NCI-H2227 treated with DMSO at 0.1 percent for 48 hours (cell line): ENCODE measurements at places on chromosomes 12 and 14.

DNA sequence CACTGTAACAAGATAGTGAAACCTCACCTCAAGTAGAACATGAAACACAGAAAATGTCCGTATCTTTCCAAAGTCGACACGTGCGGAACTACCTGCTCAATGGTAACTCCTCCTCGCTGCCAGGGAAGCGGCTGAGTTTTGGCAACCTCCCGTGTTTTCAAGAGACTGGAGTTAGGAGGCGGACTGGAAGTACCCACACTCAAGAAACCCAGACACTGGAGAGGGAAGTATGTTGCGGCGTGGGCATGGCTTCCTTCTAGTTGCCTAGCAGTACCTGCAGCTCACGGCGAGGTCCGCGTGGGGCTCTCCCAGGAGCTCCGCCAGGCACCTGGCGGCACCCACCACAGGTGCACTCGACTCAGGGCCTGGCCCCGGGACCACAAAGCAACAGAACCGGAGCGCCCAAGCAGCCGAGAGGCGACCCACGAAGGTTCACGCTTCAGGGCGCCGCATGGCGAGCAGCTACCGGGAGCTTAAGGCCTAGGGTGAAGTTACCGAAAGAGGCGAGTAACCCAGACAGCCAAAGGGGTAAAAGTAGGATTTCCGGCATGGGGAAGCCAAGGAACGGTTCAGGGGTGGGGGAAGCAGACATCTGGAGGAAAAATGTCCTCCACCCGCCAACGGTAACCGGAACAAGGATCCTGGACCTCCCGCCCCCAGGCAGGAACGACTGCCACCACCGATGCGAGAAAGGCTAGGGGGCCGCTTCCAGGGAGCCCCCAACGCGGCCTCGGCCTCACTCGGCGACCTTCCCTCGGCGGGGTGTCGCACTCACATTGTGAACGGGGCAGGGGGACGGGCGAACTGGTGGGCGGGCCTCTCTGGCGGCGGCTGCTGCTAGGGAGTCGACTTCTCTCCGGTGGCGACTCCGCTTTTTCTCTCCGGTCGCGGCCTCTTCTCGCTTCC, 608 bp downstream of the PTGES3 start:
- DNase-seq = peak; percentile 25

DNA sequence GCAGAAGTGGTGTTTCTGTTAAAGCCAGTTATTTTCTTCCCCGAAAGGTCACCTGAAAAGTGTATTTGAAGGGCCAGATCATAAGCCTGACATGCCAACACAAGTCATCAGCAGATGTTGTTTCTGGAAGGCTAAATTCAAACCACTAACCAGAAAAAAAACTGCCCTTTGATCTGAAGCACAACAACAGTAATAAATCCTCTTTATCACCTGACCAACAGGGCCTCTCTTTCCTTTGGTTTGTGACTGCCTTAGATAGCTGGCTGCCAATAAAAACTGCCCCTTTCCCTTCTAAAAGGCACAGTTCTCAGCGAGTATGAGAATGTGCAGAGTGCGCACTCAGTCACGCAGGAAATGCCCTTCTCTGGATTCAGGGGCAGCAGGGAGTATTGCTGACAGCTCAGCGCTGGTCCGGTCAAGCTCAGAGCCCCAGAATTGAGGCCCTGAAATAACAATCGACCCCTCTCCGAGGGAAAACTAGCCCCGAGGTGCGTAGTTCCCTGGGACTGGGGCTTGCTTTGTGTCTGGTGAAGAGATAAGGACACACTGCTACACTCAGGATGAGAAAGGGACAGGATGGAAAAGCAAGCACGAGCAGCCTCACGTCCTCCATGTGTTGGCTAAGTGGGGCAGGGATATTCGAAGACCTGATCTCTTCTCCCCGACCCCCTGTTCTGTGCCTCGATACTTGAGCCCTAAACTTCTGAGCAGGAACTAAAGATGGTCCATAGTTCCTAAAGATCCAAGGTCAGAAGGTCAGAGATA, 184.2 kb upstream of the GZMB start:
- peak; percentile 40 for DNase-seq

GRCh38 chr14:63896278-63896720, 43.5 kb downstream of the SYNE2 start:
- DNase-seq = no peak

GRCh38 chr12:102675672-102676071, 195.3 kb upstream of the IGF1 start:
- no peak for DNase-seq

DNA sequence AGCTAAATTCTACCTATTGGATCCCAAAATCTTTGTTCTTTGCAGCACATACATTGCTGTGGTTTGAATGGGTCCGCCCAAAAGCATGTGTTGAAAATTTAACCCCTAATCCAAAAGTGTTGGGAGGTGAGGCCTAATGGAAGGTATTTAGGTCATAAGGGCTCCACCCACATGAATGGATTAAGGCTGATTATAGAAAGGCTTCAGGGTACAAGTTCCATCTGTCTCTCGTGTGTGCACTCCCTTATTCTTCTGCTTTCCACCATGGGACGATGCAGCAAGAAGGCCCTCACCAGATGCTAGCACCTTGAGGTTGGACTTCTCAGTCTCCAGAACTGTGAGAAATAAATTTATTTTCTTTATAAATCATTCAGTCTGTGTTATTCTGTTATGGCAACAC, 190.9 kb downstream of the SOX5 start:
- DNase-seq = no peak

DNA sequence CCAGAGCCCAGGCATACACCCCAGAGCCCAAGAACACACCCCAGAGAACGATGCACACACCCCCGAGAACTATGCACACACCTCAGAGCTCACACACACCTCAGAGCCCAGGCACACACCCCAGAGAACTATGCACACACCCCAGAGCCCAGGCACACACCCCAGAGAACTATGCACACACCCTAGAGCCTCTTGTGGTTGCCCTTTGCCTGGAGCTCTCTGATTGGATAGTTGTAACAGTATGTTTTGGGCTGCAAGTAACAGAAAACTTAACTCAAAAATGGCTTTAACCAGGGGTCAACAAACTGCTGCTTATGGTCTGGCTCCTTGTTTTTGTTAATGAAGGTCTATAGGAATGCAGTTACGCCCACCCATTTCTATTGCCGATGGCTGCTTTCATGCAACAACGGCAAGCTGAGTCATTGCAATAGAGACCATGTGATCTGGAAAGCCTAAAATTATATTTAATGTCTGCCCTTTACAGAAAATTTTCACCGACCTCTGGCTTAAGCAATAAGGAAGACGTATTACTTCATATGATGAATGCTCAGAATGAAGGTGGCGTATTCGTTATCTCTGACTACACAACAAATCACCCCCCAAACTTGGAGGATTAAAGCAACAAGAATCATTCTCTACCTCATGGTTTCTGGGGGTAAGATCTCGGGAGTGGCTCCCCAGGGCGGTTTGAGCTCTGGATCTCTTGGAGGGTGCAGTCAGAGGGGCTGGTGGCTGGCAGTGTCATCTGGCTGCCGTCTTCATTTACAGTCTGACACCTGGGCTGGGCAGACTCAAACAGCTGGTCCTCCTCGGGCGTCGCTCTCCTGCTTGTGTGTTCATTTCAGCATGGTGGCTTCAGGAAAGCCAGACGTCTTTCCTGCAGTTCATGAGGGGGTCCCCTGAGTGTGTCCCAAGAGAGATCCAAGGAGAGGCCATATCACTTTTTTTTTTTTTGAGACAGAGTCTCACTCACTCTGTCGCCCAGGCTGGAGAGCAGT, 66.3 kb upstream of the NCOR2 start:
- peak; percentile 22 for DNase-seq

DNA sequence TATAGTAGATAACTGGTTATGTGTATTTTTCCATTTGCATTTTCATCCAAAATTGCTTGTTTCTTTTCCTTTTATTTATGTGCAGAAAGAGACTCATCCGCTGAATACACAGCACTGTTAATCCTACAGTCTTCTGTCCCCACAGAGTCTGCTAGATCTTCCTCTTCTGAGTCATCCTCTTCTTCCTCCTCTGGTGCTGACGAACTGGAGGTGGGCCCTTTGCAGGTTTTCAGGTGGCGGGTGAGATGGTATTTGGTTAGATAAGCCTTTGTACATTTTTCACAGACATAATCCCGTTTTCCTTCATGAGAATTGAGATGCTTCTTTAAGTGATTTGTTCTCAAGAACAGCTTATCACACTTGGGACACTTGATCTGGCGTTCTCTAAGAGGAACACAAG, 26.8 kb downstream of the PRDM4 start:
- DNase-seq = no peak

GRCh38 chr12:94536040-94536965, 76.6 kb upstream of the CEP83 start:
- DNase-seq = no peak

DNA sequence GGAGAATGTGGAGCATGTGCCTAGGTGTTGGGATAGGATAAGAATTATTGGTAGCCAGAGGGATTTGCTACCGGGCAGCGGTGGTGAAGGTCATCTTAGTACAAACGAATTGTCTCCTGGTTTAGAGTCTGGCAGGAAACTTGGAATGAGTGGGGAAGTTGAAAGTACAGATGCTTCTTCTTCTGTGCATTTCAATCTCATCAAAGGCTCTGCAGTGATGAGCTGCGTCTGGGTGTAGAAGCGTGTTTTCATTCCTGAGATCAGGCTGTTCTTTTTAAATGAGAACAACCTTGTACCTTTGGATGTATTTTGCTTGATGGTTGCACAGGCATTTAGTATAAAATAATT, 2.1 kb downstream of the WNK1 start:
- no peak for DNase-seq

GRCh38 chr14:41830714-41831406, 224.2 kb downstream of the LRFN5 start:
- DNase-seq = no peak

DNA sequence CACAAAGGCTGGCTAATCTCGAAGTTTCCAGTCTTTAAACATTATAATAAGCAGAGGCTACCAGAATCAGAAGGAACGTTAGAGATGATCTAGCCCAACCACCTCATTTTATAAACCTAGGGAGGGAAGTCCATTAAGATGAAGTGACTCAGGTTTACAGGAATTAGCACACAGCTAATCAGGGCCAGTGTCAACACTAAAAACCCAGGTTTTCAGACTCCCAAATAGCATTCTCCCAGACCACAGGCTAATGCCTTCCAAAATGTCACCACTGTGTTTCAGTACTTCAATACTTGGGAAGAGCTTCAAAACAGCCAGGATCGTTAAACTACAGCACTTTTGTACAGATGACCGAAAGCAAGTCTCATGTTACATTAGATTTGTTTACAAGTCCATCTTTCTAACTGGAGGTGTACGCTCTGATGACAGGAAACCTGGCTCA, 89.2 kb downstream of the FOXN3 start:
- DNase-seq = no peak

DNA sequence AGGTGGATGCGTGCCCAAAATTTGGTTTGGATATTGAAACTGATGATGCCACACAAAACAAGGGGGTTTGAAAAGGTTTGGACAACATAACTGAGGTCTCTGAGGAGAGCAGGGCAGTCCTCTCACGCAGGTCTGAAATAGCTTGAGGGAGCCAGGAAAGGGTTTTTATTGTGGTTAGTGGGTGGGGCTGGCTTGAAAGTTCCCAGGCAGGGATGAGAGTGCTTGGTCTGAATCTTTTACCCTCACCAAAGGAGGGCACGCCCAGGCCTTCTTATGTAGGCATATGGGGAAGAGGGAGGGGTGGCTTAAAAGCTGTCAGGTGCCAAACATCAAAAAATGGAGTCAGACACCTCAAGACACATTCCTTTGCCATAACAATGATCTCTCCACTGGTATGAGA, 493.1 kb upstream of the CCDC196 start:
- DNase-seq = no peak

GRCh38 chr12:15982471-15982870, 71.3 kb downstream of the DERA start:
- no peak for DNase-seq

- no peak for DNase-seq
Observed at GRCh38 chr12:1305063-1305434, 289.3 kb downstream of the FBXL14 start.

DNA sequence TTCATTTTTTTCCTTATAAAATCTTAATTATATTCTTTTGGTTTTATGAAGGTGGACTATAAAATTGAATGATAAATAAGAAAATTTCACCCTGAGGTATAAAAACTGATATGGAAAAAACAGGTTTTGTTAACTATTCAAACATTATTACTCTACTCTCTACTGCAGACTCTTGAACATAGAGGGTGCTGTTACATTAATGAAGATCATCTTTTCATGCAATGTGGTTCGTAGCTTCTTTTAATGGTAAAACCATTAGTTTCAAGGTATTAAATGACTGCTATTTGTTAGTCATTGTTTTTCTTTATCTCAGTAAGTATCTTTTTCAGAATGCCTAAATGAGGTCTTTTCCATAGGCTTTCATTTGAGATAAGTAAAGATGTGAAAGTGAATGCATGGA, 510.4 kb downstream of the SLC16A7 start:
- DNase-seq = no peak

DNA sequence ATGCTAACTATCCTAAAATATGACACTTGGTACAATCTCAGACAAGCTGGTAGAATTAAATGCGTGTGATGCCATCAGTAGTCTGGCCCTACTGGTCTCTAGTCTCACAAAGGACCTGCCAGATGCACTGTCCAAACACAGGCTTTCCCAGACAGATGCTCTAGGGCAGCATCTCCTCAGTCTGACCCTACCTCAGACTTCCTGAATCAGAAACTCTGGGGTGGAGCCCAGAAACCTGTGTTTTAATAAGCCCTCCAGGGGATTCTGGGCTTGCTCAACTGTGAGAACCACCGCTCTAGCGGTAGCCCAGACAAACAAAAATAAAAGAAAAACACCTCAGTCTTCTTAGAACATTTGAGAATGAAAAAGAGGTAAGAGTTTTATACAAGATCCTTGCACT, 48.0 kb downstream of the BDKRB1 start:
- DNase-seq = no peak

GRCh38 chr12:100185361-100185894, 15.2 kb upstream of the ACTR6 start:
- DNase-seq = no peak

DNA sequence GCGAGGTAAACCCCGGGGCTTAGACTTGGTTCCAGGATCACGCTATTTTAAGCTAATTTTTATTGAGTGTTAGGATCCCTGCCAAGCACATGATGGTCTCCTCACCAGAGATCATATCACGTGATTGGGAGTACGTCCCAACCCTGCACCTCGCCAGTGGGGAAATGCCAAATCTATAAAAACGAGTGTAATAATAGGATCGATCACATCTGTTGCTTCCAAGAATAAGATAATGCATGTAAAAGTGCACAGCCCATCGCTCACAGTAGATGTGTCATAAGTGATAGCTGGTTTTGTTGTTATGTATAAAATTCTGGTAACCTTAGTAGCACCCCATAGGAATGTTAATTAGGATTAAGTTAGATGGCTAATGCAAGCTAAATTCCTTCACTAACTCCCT, 581.0 kb upstream of the TMEM132C start:
- DNase-seq = no peak

DNA sequence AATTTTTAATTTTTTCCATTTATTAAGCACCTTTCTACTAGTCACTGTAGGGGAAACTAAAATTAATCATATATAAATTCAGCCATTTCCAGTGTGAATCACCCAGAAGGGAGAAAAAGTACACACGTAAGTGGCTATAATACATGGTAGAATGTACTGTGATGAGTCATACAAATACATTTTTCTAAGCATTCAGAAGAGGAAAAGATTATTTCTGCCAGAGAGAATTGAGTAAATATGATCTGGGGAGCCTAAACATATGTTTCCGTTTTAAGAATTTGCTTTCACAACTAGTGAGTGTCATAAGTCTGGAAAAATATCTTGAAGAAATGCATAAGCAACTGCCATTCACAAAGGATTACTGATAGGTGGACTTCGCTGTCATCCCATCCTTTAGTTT, 102.8 kb downstream of the TGFB3 start:
- no peak for DNase-seq
